ENCODE measurements at places on chromosomes 2 and 18. TPM values are rescaled to one million over a fixed set of nuclear protein-coding genes. Genes with fewer than 3 reads are reported as not detected.

The FRZB gene
- total RNA-seq = 32.9 TPM

GRCh38 chr18:47990981-47991380, 60.5 kb upstream of the SMAD2 start:
- H3K4me3 ChIP-seq = no peak overlapping the region
- peaks cover 30% of the 10 kb centered on the region for H3K4me1 ChIP-seq
- no peaks in the 10 kb centered on the region for H3K36me3 ChIP-seq
- H3K27ac ChIP-seq = no peak overlapping the region
- H3K27me3 ChIP-seq = peaks cover 50% of the 10 kb centered on the region
- DNase-seq = no peak

- no peak overlapping the region for H3K4me3 ChIP-seq
- DNase-seq = no peak
- H3K27ac ChIP-seq = peak overlapping the region; percentile 89
- H3K4me1 ChIP-seq = no peaks in the 10 kb centered on the region
- H3K36me3 ChIP-seq = no peaks in the 10 kb centered on the region
These were observed 5.4 kb downstream of the DOK1 start for GRCh38 chr2:74559912-74560311.

- peak overlapping the region; percentile 98 for H3K4me3 ChIP-seq
- H3K4me1 ChIP-seq = peaks cover 47% of the 10 kb centered on the region
- peaks cover 2% of the 10 kb centered on the region for H3K36me3 ChIP-seq
- peak overlapping the region; percentile 96 for H3K27ac ChIP-seq
- H3K27me3 ChIP-seq = no peaks in the 10 kb centered on the region
- DNase-seq = peak; percentile 9
These were observed 834 bp upstream of the BUB1 start for GRCh38 chr2:110678457-110679336.

DNA sequence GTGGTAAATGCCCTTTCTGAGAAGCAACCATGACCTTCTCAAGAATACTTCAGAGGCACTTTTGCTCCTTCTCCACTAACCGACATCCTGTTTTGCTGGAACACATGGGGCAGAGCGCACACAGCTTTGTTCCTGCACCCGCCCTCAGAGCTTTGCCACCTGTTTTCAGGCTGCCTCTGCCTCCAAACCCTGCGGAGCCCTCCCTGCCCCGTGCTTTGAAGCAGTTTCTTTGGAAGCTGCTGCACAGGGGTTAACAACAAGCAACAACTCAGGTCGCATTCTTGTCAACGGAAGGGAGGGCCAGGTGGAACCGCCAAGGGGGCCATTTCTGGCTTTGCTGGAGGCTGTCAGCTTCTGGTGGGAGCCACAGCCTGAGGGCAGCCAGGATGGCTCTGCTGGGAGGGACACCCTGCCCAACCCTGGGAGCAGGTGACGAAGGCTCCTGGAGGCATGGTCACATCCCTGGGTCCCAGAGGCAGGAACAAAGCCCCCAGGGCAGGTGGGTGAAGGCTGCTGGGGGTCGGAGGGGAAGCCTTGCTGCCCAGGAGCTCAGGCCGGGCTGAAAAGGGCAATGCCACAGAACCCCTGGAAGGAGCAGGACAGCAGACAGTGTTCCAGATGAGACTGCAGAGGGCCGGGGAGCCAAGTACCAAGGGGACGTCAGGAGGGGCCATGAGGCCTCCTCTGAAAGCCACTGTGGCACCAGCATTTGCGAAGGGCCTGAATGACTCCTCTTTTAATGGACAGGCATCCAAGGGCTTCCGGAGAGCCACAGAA, 46.8 kb downstream of the MRPS5 start:
- DNase-seq = no peak
- peaks cover 37% of the 10 kb centered on the region for H3K27me3 ChIP-seq
- no peaks in the 10 kb centered on the region for H3K36me3 ChIP-seq
- H3K4me3 ChIP-seq = no peak overlapping the region
- H3K27ac ChIP-seq = no peak overlapping the region

- no peak overlapping the region for H3K27ac ChIP-seq
- no peak overlapping the region for H3K4me3 ChIP-seq
- H3K4me1 ChIP-seq = peaks cover 27% of the 10 kb centered on the region
- DNase-seq = no peak
These were observed 91.0 kb downstream of the ITGB1BP1 start for GRCh38 chr2:9332136-9332852.

The DSC3 gene
- 0.16 TPM for total RNA-seq

GRCh38 chr18:48408727-48409590, at the start of gene ZBTB7C:
ZBTB7C (minus strand) TSS chr18:48409383.
- H3K4me3 ChIP-seq = peak within 1 kb of the TSS; percentile 90
- H3K27ac ChIP-seq = no peak within 1 kb of the TSS
- no peaks in the 10 kb centered on the region for H3K36me3 ChIP-seq
- H3K27me3 ChIP-seq = peaks cover 78% of the 10 kb centered on the region

- no peak overlapping the region for H3K4me3 ChIP-seq
- peaks cover 18% of the 10 kb centered on the region for H3K4me1 ChIP-seq
- DNase-seq = no peak
- no peaks in the 10 kb centered on the region for H3K27me3 ChIP-seq
- no peaks in the 10 kb centered on the region for H3K36me3 ChIP-seq
- peak overlapping the region; percentile 36 for H3K27ac ChIP-seq
These were observed 144.7 kb upstream of the NCK2 start for GRCh38 chr2:105600037-105600442.

The TMEM17 gene
- total RNA-seq = 4.0 TPM
